Activated CD4-positive, alpha-beta T cell treated with anti-CD3 and anti-CD28 coated beads for 48 hours (primary cell): ENCODE measurements at places on chromosomes 4 and X.
A peak's percentile ranks its signal among the peaks of the same experiment; 100 is the strongest.

DNA sequence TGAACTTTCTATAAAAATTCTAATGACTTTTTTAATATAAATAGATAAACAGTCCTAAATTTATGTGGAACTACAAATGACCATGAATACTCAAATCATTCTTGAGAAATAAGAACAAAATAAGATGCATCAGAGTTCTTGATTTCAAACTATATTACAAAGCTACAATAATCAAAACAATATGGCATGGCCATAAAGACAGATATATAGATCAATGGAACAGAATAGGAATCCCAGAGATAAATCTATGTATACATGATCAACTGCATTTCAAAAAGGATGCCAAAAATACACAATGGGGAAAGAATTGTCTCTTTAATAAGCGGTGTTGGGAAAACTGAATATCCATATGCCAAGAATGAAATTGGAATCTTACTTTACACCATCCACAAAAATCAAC is 98.4 kb upstream of the IL15 start:
- no peak for DNase-seq

GRCh38 chr4:109671350-109671749 is 31.9 kb downstream of the CASP6 start:
- DNase-seq = peak; percentile 37

DNA sequence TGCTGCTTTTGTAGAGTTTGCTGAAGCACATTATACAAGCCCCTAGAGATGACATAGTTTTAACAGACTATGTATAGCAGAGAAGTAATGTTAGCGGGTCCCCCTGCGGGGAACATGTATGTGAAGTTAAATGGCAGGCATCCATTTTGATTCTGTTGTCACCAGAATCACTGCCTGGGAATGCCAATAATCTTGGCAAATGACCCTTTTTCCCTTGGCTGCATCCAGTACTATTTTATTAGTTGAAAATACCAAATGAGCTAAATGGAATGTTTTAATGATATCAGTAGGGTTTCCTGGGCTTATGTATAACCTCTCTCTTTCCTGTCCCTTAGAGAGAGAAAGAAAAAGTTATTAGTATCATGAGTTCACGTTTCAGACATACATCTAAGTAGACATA is 93.6 kb downstream of the LIMCH1 start:
- no peak for DNase-seq

GRCh38 chrX:139026811-139027210 is 315.3 kb upstream of the FGF13 start:
- no peak for DNase-seq

DNA sequence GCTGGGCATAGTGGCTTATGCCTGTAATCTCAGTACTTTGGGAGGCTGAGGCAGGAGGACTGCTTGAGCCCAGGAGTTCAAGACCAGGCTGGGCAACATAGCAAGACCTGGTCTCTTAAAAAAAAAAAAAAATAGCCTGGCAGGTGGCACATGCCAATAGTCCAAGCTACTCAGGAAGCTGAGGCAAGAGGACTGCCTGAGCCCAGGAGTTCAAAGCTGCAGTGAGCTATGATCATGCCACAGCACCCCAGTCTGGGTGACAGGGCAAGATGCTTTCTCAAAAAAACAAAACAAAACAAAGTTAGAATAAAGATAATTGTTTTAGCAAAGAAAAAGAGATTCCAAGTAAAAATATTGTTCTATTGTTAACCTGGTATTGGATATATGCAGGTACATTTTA is 75.0 kb downstream of the LRBA start:
- DNase-seq = no peak

DNA sequence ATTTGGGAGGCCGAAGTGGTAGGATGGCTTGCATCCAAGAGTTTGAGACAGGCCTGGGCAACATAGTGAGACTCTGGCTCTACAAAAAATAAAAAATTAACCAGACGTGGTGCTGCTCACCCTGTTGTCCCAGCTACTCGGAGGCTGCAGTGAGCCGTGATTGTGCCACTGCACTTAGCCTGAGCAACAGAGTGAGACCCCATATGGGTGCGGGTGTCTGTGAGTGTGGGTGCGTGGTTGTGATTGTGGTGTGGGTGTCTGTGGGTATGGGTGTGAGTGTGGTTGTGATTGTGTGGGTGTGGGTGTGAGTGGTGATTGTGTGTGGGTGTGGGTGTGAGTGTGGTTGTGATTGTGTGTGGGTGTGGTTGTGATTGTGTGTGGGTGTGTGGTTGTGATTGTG is 114.6 kb downstream of the UBE2K start:
- DNase-seq = peak; percentile 22
